ENCODE measurements at places on chromosomes 1 and 21.

GRCh38 chr1:227749916-227750710 is 14.9 kb downstream of the SNAP47 start:
- no peak for DNase-seq

DNA sequence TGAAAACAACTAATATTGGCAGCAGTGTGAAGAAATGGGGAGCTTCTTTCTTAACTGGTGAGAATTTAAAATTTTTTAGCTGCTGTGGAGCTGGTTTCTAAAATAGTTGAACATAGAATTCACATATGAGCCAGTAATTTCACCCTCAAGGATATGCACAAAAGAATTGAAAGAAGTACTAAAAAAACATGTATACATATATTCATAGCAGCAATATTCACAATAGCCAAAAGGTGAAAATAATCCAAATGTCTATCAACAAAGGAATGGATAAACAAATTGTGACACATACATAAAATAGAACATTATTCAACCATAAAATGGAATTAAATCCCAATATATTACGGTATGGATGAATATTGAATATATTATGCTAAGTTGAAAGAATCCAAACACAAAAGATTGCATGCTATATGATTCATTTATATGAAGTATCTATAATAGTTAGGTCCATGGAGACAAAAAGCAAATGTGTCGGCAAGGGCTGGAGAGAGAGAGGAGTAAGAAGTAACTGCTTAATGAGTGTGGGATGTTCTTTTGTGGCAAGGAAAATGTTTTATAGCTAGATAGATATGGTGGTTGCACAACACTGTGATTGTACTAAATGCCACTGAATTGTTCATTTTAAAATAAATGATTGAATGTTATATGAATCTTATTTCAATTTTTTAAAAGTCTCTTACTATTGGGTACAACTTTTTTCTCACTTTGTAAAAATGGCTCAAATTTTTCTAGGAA is 14.8 kb upstream of the COL11A1 start:
- no peak for DNase-seq

DNA sequence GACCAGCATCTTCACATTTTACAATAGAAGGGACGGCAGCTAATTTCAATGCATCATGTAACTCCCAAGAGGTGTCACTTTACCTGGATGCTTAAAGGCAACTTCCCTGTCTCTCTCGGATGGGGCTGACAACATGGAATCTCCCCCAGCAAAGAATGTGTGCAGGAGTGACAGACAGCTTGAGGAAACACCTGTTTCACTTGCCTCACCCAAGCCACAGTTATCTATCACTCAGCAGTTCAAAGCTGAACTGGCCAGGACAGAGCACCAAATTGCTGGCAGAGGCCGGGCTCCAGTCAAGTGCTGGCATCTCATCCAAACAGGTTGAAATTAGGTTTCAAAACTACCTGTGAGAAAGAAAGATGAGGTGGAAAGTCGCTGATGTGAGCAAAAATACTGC is 538.0 kb upstream of the PLXNA2 start:
- no peak for DNase-seq

- no peak for DNase-seq
Observed at GRCh38 chr1:67540733-67541125, 110.5 kb upstream of the SERBP1 start.

DNA sequence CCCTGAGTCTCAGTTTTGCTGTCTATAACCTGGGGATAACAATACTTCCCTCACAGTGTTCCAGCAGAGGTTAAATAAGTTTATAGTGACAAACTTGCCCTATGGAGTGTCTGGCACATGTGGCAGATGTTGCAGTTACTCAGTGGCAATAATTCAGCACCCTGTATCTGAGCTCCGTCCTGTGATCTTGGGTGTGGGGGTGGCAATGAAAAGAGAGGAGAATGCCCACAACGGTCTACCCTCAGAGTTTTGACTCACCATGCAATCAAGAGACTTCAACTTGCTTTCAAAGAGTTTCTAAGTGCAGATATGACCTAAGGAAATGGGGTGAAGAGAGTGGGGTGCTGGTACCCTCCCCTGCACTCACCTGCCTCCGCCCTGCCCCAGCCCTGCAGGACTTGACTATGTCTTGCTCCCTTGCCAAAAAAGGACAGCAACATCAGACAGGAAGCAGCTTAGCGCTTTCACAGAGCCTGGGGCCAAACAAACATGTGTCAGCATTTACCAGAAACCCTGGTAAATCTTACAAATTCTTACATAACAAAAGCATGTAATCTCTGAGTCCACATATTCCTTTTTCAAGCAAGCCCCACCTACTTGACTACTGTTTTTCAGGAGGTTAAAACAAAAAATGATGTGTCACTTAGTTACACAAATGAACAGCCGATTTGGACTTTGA is 185.1 kb upstream of the CAMK1G start:
- no peak for DNase-seq

DNA sequence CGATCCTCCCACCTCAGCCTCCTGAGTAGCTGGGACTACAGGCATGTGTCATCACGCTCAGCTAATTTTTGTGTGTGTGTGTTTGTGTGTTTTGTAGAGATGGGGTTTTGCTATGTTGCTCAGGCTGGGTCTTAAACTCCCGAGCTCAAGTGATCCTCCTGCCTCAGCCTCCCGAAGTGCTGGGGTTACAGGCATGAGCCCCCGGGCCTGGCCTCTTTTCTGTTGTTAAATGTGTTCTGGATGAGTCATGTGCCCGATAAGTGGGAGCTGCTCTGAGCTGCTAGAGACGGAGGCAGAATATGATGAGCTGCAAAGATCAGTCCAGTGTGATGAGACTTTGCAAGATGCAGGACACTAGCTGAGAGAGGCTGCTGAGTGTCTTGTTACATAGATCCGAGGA is 75.5 kb downstream of the VPS13D start:
- DNase-seq = no peak

DNA sequence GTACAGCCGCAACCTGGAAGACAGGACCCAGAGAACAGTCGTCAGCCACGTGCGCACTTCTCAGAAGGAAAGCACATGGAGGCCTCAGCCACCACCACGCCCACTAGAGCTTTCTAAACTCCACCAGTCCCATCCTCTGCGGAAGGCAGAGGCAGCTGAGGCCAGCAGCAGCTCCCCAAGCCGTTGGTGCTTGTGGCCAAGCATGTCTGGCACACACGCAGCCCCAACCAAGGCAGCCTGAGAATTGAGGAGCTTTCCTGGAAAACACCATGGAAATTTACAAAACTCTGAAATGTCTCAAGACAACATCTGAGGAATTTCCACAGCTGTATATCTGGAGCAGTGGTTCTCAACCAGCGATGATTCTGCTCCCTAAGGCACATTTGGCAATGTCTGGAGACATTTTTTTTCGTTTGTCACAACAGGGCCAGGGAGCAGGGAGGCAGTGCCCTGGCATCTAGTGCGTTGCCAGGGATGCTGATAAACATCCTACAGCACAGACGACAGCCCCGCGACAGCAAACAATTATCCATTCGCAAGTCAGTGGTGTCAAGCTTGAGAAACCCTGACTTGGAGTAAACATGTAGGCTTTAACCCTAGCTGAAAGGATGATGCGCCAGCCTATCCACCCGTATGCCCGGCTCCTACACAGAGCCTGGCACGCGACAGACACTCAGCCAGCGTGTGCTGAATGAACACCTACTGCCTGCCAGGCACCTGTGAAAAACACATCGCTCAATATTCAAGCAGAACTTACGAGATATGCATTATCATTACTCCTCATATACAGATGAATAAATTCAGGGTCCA is 24.7 kb downstream of the NPHP4 start:
- DNase-seq = no peak

DNA sequence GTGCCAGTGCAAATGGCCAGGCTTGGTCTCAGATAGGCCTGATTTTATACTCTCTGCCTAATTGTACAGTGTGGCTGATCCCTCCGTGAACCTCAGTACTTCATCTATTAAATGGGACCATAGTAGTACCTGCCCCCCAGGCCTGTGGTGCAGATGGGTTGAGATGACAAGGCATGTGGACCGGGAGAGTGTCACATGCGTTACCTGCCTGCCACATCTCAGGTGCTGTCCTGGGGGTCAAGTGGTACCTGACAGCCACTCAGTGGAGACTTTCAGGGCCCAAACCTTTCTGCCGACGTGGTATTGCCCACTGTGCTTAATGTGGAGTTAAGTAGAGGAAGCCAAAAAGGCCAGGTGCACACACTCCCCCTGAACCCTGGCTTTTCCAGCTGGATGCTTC is 197.3 kb downstream of the FOXD2 start:
- DNase-seq = no peak

DNA sequence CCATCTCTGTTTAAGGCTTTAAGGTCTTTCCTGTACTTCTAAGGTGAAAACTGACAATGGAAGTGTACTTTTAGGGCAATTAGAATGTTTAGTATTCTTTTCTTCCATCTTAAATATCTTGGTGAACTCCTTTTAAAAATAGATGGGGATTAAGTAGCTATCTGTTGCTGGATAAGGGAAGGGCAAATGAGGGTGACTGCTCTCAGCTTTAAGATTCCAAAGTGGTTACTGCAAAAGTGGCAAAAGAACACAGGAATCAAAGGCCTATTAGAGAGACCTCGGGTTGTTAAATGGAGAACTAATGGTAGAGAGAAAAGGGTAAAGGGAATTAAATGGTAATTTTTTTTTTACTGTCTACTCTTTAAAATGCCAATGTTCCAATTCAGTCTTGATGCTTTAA is 774.1 kb upstream of the B3GALT2 start:
- no peak for DNase-seq

DNA sequence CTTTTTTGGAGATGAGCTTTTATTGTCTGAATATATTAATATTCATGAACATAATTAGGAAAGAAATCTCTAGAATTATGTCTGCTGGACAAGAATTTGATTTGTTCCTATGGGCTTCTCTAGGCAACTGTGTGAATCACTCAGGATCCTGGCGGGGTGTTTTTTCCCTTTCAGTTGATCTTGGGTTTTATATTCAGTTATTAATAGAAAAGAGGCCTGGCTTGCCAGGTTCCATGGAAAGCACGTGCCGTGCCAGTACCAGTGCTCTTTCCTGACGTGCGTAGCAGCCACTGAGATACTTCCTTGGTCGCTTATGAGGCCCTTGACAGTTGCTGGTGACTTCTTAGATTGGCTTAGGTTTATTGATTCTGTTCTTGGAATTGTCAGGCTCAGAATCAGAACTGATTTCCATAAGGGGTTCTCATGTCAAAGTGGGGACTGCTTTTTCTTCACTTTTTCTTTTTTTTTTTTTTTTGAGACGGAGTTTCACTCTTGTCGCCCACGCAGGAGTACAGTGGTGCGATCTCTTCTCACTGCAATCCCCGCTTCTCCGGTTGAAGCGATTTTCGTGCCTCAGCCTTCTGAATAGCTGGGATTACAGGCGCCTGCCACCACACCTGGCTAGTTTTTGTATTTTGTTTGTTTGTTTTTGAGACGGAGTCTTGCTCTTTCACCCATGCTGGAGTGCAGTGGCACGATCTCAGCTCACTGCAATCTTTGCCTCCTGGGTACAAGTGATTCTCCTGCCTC is 48.7 kb upstream of the KIF1B start:
- no peak for DNase-seq

DNA sequence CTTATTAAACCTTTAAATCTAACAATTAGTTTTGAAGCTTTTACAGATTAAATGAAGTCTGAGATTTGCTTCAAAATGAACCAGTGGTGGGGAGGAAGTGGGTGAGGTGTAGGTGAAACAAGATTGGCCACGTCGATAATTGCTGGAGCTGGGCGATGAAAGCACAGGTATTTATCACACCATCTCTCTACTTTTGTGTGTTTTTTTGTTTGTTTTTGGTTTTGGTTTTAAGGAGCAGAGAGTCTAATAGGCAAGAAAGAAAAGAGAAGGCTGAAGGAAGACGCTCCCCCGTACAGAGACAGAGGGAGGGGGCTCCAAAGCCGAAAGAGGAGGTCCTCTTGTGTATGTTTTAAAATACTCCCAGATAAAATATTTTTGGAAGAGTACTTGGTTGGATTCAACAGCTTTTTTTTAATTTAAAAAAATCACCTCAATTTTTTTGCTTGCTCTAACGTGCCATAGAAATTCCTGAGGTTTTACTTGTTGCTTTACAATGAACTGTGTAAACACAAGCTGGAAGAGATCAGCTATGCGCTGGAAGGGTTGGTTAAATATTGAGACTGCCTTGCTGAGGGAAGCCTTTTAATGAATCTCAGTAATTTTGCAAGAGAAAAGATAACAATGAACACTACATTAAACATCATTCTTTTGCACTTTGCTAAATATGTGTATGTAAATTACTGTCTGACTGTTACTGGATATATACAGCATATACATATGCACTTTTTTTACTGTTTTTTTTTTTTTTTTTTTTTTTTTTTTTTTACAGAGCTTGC is 6.7 kb upstream of the LGALS8 start:
- peak; percentile 72 for DNase-seq

DNA sequence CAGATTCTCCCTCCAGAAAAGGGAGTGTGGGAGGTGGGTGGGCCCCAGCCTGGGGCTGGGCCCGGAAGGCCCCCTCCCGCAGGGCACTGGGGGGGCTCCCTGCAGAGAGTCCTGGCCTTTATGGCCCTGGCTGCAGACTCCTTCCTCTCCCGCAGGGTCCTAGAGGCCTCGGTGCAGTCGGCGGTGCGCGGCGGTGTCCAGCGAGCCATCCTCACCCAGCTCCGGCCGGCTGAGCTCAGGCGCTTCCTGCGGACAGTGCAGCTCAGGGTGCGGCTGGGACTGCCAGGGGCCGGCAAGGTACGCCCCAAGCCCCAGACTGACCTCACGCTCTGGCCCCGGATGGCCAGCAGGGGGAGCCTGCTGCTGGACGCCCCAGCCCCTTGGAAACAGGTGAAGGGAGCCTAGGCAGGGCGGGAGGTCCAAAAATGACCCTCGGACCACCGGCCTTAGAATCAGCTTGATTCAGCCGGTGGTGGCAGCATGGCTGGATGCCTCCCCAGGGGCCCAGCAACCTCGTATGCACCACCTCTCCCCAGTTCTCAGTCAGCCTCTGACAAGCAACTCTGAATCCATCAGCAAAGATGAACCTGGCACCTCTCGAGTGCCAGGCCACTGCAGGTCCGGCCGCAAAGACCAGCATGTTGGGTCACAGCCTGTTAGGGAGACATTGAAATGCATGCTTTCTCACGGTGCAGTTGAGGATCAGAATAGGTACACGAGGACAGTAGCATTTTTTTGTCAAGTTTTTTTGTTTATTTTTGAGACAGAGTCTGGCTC is 20.6 kb downstream of the MTHFR start:
- DNase-seq = no peak

DNA sequence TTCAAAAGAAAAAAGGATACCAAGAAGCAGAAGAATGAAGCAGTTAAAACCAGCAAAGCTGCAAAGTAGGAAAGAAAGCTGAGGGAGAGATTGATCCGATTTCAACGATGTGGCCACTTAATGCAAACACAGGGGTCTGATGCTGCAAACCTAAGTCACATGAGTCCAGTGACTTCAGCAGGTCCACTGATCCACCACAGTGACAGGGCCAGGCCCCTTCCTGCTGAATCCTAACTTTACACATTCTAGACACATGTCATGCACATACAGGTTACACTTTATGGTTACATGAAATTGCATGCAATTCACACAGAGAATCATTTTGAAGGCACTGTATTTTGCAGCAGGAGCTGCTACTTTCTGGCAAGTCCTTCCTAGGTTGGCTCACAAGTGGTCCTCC is 59.0 kb upstream of the LBR start:
- DNase-seq = no peak

DNA sequence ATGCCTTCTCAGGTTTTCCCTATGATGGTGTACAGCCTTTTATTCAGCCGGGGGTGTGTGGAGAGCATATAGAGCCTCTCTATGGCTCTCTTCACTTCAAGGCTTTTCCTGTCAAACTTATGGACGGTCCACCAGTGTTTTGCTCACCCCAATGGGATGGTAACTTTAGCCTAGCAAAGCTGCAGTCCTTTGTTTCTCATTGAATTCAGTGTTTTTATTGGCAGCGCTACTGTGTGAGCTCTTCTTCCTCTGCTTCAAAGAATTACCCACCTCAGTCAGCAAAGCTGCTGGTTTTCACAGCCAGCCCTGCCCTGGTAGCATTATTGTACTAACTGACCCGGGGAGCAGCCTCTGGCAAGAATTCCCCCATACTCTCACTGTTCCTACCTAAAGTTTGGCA is 145.3 kb upstream of the RRP15 start:
- DNase-seq = no peak
